NCI-H1694 (cell line): ENCODE measurements at places on chromosomes 7 and 10.

GRCh38 chr10:73119457-73119856 is 9.2 kb downstream of the NUDT13 start:
- DNase-seq: no peak

DNA sequence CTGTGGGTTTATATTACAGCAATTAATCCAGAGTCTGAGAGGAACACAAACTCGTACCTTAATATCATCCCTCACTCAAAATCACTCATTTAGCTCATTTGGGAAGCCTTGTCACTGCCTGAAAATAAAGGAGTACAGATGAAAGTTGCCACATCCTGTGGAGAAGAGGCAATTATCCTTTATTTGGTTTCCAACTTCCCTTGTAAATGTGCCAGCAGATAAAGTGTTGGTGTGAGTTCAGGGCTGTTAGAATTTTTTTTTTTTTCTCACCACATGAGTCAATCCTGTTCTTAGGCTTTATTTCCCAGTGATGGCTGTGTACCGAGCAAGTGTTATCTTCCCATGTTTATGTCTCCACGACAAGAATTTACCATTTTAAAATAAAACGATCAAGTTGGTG is 99.0 kb upstream of the SMIM30 start:
- DNase-seq: no peak

GRCh38 chr10:47053081-47053798 is 142.0 kb downstream of the PTPN20 start:
- no peak for DNase-seq

DNA sequence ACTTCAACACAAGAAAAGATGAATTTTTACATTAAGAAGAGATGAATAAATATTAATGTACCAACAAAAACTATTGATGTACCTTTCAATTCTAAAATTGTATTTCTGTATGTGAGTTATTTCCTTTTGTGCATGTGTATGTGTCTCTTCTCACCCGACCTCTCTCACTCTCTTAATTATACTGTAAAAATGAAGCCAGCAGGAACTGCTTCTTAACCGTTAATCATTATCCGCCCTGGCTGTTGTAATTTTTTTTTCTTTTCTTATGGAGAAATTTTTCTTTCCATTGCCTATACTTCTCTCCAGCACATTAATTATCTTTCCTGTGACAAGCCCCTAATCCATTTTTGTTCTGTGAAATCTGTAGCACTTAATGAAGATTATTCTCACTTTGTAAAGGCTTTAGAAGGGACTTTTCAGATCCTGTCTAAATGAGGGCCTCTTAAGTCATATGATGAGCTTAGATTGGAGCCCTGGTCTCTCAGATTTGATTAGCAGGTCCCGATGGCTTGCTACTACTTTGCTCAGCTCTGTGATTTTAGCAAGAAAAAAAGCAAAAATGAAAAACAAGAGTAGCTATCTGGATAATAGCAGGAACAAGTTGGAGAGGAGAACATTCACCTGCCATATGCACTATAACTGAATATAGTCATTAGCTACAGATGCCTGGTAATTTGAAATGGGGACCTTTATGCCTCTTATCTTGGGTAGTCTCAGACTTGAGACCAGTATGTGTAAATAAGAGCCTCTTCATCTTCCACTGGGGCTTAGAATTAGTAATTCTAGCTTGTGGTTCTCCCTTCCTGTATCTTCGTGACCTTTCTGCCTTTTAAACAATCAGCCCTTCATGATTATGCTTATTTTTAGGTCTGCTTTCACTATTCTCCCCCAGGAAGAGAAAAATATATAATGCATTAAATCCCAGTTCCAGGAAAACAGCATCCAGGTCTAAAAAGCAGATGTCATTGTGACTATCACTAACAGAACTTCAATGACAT is 80.0 kb upstream of the COL1A2 start:
- no peak for DNase-seq

GRCh38 chr7:151858456-151858855 is 18.5 kb downstream of the PRKAG2 start:
- no peak for DNase-seq

- no peak for DNase-seq
These were observed 20.9 kb downstream of the FAM24A start for GRCh38 chr10:122931088-122931906.
